ENCODE measurements at places on chromosomes 5 and 9.
A peak's percentile ranks its signal among the peaks of the same experiment; 100 is the strongest.

GRCh38 chr9:97694769-97695168 lies 2.4 kb downstream of the XPA start:
- DNase-seq: no peak

- peak; percentile 14 for DNase-seq
These were observed 900.0 kb upstream of the CDH10 start for GRCh38 chr5:25544652-25545249.

DNA sequence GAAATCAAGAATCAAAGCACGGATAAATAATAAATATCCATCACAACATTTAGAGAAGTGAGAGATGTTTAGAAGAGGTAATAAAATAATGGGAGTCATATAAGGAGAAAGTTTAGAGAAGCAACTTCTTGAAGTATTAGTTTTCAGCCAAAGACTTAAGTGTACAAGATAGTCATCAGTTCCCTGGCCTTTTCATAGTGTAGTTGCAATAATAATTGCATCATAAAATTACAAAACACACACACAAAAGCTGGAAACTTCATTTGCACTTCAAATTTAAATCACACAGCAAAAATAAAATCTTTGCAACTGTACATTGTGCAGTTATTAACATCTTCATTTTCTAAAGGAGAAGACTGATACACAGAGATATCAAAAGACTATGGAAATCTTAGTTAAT lies 319.1 kb upstream of the RGMB start:
- no peak for DNase-seq

- DNase-seq: no peak
These were observed 1.4 kb downstream of the TJP2 start for GRCh38 chr9:69175486-69175885.

DNA sequence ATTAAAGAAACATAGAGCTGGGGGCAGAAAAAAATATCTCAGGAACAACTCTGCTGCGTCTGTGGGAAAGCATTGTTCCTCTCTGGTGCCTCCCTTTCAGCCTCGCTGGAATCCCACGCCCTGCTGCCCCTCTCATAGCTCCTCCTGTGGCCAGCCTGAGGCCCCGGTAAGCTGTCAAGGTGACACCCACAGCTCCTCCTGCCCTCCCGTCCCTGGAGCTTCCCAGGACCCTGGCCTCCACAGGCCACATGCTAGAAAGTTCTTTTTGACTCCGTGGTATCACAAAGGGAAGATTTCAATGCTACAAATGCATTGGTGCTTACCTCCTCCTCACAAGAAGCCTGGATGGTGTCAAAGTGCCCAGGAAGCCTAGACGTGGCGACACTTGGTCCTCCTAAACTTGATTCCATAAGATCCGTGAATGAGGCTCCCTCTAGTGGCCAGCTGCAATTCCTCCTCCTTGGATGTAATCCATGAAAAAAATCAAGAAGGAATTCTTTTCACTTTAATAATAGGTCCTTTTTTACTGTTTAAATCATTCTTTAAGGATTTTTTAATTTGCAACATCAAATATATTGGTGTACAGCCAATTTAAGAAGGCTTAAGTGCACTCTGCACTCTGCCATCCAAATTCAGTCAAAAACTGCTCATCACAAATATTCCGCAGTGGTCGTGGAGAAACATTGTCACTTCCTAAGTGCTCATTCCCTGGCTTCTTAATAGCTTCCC lies 104.9 kb downstream of the CFAP90 start:
- DNase-seq: peak; percentile 1

DNA sequence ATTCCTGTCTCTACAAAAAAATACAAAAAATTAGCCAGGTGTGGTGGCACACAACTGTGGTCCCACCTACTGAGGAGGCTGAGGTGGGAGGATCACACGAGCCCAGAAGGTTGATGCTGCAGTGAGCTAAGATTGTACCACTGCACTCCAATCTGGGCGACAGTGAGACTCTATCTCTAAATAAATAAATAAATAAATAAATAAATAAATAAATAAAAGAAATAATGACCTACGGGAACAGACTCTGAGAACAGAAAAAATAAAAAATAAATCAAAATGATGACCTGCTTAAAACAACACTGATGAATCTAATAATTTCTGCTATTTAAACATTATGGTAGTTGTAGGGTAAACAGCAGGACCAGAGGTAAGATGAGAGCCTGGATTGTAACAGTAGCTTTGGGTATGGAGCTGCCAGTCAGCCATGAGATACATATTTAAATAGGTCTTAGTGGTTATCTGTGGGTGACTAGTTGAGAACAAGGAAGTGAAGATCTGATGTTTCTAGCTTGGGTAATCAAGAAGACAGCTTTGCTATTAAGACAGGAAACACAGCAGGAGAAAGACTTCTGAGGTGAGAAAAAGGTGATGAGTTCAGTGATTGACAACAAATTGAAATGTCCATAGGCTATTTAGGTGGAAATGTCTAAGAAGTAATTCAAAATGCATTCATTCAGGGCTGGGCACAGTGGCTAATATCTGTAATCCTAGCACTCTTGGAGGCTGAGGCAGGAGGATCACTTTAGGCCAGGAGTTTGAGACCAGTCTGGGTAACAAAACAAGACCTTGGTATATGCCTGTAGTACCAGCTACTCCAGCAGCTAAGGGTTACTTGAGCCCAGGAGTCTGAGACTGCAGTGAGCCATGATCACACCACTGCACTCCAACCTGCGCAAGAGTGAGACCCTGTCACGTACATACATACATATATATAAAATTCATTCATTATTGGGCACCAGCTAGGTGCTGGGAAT lies 11.0 kb downstream of the RNF145 start:
- DNase-seq: no peak

DNA sequence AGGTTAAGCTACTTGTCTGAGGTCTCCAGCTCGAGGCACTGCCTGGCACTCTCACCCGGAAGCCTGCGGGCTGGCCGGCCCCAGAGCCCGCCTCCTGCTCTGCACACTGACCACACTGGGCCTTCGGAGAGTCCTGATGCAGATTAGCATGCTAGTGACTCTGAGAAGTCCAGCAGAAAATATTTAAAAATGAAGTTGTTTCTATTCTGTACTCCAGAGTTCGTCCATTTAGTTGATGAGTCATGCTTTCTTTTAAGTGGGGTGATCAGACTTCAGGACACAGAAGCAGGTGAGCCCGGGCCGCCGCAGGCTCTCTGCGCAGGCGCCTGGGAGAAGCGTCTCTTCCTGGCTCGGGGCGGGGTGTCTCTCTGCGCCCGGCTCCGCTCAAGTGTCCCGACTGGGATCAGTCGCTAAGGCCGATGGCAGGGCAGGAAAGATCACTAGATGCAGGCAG lies 32.5 kb downstream of the FAM240B start:
- no peak for DNase-seq
